ENCODE measurements at places on chromosomes 6 and 20.

DNA sequence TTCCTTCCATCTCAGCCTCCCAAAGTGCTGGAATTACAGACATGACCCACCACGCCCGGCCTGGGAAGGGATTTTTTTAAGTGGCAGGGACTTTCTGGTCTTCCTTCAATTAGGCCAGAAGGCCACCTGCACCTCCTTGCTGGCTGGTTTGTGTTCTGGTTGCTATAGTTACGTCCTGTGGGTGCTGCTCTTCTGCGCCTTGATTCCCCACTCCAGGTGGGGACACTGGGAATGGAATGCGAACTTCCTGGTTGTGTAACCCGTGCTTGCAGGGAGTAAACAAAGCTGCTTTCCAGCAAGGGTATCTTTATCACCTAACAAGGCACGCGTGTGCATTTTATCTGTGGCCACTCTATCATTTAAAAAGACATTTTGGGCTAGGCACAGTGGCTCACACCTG is 117.7 kb downstream of the PLEKHG1 start:
- no peak for ATAC-seq

GRCh38 chr6:168292826-168293225 is 26.8 kb downstream of the DACT2 start:
- no peak for ATAC-seq

GRCh38 chr6:158662954-158663624 is 13.2 kb downstream of the SYTL3 start:
- no peak for ATAC-seq

- ATAC-seq = no peak
These were observed 23.0 kb upstream of the BMP5 start for GRCh38 chr6:55898342-55898741.

GRCh38 chr20:13671512-13671911 is 32.8 kb upstream of the TASP1 start:
- no peak for ATAC-seq

- ATAC-seq = no peak
These were observed 26.5 kb upstream of the ID1 start for GRCh38 chr20:31578448-31579138.

GRCh38 chr20:51493346-51493791 is 49.1 kb downstream of the NFATC2 start:
- no peak for ATAC-seq

DNA sequence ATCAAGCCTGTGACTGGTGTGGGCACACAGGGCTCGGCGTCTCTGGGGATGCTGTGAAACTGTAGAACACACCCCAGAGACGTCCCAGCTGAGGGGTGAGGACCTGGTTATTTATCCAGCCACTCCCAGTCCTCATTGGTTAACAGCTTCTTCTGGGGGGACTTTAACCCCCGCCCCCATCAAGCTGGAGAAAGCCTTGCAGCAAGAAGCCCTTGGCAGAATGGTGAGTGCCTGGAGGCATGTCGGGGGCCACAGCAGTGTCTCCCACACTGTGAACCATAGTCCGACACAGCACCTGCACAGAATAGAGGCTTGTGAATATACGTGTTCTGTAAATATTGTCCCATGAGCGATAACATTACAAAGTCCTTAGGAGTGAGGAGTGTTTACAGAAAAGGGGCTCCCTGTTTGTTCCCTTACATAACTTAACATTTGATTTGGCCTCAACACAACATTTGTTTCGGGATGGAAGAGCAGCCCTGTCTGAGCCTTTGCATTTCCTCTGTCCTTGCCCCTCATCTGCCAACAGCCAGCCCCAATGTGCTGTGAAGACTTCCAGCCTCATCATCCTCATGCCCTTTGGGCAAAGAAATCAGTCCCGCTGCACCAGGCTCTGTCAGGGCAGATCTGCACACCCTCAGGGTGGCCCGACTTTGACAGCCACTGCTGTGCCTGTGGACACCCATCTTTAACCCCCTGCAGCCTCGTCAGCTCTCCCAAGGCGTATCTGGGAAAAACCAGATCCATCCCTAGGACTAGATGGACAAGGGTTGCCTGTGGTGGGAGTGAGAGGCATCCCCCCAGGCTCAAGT is 2.2 kb upstream of the RRBP1 start:
- ATAC-seq = no peak

GRCh38 chr6:53926505-53926904 is 131.7 kb downstream of the LRRC1 start:
- ATAC-seq = no peak

GRCh38 chr20:50189681-50190250 is 864 bp upstream of the CEBPB start:
- no peak for ATAC-seq

- ATAC-seq = no peak
These were observed 99.5 kb upstream of the SIRPG start for GRCh38 chr20:1757072-1757471.

DNA sequence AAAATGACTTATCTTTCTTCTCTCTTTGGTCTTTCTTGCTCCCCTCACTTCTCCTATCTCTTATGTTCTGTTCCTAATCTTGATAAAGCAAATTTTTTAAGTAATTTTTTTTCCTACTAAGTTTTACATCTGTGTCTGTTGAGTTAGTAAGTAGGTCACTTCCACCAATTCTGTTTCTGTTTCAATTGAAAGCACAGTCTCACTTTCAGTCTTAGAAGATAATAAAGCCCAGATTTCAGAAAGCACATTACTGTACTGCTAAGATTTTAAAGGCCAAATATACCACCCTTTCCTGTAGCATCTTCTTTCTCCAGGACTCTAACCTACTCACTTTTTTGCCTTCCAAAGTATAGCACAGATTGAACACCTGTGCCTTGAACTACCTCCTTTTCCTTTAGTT is 866.1 kb upstream of the ADGRB3 start:
- ATAC-seq = no peak

- no peak for ATAC-seq
These were observed 22.9 kb upstream of the HLA-B start for GRCh38 chr6:31379850-31380249.

GRCh38 chr6:111250791-111251354 is 163.6 kb downstream of the SLC16A10 start:
- ATAC-seq = no peak

Data from activated T-helper 17 cell treated with anti-CD3 and anti-CD28 coated beads, Interleukin-2, amount 50 U/mL, for 72 hours (primary cell).